Inflammatory macrophage (primary cell): ENCODE measurements at places on chromosomes 1 and 21.

DNA sequence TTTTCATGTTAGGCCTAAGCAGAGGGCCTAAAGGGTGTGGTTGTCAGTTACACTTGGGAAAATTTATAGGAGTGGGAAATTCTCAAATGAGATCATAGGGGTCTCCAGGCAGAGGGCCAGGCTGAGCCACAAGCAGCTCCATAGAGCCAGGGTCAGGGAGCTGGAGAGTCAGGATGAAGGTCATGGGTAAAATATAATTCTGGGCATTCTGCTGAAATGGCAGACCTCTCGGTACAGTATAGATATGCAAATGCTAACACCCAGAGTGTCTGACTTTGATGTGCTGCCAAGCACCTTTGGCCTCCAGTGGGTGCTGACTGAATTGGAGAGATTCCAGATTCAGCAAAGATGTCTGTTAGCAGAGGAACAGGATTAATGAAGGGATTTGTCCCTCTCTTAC, 40.1 kb downstream of the DNM3 start:
- DNase-seq: no peak

DNA sequence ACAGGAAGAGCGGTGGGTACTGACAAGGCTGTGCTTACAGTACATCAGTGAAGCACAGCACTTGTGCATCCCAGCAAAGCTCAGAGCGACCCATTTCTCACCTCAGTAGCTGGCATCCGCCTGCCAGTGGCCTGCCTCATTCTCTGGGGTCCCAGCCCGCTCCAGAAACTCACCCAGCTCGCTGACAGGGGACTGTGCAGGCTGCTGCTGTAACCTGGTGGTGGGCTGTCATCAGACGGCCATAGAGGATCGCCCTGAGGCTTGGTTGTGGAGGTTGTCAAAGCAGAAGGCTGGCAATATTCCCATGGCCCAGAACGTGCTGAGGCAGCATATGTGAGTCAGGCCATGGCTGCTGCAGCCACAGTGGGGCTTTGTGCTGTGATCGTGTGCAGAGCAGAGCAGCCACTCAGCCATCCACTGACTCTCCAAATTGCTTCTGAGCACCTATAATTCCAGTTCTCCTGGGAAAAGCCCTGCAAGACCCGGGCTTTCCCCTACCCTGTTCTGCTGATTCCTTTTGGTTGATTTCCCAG, 13.6 kb upstream of the GPR137B start:
- DNase-seq: no peak

- no peak for DNase-seq
Observed at GRCh38 chr1:181178241-181178879, 89.9 kb downstream of the IER5 start.

- no peak for DNase-seq
Observed at GRCh38 chr1:92315766-92316599, 17.1 kb downstream of the RPAP2 start.

- peak; percentile 79 for DNase-seq
Observed at GRCh38 chr1:95098196-95098595, 19.0 kb upstream of the TLCD4 start.

- DNase-seq: no peak
Observed at GRCh38 chr1:9840176-9840575, 16.4 kb upstream of the CLSTN1 start.

DNA sequence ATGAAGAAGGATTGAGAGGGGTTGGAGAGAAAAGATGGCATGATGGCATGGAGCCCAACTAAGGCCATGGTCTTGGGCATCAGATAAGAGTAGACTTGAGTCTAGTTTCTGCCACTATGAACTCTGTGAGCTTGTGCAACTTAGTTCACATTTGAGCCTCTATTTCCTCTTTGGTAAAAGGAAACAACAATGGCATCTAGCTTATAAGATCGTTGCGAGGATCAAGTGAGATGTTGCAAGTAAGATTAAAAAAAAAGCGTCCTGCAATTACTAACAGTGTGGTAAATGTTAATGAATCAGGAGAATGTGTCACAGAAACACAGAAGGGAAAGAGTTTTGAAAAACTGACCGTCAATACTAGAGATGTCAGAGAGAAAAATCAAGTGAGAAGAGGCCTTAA, 202.9 kb upstream of the FGGY start:
- peak; percentile 75 for DNase-seq

DNA sequence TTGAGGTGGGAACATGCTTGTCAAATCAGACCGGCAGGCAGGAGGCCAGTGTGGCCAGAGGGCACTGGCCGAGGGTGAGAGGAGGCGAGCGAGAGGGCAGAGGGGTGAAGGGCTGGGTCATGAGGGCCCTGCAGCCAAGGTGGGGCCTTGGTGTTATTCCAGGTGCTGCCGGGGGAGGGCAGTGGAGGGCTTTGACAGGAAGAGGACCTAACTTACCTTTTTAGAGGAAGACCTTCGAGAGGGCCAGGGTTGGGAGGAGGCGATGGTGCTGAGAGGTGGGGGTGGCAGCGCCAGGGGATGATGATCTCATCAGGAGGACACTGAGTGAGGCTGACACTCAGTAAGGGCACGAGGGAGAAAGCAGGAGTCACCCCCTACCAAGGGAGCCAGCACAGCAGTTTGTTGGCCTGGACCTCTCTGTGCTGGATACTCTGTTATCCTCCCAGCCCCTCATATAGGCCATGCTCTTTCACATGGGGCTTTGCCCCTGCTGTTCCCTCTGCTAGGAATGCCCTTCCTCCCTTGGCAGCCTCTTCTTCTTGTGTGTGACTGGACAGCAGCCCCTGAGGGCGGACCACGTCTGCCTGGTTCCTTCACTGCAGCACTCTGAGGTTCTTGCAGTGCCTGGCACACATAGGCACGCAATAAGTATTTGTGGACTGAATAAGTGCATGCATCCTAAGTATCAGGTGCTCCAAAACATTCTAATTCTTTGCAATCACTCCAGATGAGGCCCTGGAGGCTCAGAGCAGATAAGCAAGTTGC, 7.5 kb upstream of the TTC22 start:
- no peak for DNase-seq

- DNase-seq: no peak
Observed at GRCh38 chr1:112255080-112255479, 140.9 kb upstream of the CTTNBP2NL start.

- no peak for DNase-seq
Observed at GRCh38 chr1:31600641-31601040, 16.8 kb upstream of the HCRTR1 start.

GRCh38 chr21:42692688-42693087, 39.3 kb downstream of the PDE9A start:
- no peak for DNase-seq

- no peak for DNase-seq
Observed at GRCh38 chr1:86552376-86552775, 5.5 kb downstream of the CLCA4 start.

DNA sequence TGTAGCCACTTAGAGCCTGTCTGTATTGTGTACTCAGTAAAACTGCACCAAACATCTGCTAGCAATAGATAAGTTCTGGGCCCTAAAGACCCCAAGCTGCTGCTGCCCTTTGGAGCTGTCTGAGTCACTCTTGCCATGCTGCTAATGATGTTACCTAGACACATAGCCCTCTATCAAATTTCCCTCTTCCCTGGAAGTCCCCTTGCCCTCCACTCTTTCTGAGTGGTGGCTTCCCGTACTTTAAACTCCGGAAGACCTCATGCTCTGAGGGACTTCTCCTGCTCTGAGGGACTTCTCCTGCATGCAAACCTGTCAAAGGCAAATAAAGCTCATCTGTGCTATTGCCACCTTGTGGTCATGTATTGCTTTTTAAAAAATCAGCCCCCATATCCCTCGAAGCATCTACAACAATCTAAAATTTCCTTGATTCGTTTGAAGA, 34.0 kb downstream of the FH start:
- no peak for DNase-seq

GRCh38 chr1:207799989-207800648, 48.3 kb downstream of the CD46 start:
- DNase-seq: no peak

DNA sequence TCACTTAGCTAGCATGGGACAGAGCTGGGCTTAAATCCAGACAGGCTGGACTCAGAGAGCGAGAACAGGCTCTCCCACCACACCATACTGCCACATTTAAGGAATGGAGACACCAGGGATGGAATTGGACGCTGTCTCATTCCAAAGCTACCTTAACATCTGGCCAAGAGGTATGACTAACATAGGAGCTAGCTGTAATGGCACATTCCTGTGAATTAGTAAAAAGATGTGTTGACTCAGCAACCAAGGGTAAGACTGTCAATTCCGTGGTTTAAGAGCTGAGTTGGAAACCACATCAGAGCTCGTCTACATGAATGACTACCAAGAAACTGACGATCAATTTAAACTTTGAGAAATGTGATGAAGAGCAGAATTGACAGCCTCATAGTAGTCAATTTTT, 8.3 kb upstream of the TNFRSF9 start:
- DNase-seq: no peak

GRCh38 chr1:92424381-92424780, 62.3 kb downstream of the GFI1 start:
- peak; percentile 55 for DNase-seq

GRCh38 chr1:106523497-106523896, 533.0 kb upstream of the PRMT6 start:
- no peak for DNase-seq

DNA sequence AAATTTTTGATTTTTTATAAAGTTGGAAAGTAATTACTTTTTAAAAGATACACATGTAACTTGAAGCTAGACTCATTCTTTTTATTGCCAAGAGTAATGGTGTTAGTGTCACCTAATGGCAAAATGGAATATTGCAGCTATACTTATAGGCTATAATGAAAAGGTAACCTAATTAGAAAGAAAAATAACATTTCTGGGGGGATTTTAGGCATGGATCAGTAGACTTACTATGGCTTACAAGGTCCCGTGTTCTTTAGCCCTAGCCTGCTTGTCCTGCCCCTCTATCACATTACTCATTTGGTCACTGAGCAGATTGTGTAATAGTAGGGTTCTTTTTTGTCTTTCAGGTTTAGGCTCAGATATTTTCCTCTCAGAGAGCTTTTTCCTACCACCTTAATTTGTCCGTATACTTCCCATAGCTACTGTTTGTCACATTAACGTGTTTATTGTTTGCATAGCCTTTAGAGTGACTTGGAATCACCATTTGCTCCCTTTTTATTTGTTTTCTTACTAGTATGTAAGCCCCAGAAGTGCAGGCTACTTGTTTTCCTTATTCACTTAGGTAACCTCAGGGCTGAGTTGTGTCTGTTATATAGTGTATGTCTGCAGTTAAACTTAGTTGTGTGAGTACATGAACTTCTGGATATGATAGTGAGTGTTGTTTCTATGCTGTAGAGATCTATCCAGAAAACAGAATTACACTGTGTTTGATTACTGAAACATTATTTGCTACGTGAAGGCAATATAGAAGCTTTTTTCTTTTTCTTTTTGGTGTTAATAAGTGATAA, 58.7 kb downstream of the RABGAP1L start:
- DNase-seq: peak; percentile 12

- no peak for DNase-seq
Observed at GRCh38 chr1:245322673-245323072, 167.9 kb downstream of the KIF26B start.

GRCh38 chr1:194318790-194319280, 1132.4 kb upstream of the B3GALT2 start:
- DNase-seq: no peak
